NCI-H2029 treated with DMSO at 0.1 percent for 48 hours (cell line): ENCODE measurements at places on chromosomes 7 and 10.

DNA sequence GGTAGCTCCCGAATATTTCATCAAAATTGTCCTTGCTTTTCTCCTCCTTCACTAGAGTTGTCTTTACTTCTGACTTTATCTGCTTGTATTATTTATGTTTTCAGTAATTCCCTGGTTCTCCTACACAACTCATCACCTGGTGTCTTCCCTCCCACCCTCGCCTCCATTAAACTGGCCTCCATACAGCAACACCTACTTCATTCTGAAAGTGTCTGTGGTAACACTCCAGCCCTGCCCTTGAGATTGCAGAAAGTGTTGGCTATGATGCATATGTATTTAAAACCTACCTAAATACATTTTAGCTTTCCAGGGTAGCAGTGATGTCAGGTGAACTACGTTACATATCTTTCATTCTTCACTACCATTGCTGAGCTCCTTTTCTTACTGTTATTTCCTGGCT lies 833.3 kb upstream of the LRRN3 start:
- no peak for DNase-seq

DNA sequence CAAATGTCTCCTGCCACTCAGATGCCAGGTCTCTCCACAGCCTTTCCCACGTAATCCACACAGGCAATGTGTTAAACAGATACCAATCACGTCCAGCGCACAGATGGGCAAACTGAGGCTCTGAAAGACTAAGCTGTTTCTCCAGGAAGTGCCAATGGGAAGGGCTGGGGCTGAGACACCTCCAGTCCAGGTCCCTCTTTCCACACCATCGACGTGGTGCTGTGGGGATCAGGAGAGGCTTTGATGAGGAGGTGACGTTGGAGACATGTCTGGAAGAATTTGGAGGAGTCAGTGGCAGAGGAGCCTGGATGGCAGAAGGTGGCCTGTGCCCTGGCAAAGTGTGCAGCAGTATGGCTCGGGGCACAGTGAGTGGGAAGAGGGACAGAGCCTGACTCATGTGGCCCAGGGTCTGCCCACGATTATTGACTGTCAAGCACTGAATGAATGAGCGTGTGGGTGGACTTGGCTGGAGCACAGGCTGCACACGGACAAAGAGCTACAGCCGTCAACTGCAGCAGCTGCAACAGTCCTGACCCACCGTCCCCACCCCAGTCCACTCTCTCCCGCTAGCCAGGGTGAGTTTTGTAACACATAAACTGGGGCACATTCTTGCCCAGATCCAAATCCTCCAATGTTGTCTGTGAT lies 40.8 kb upstream of the HSPA12A start:
- DNase-seq = no peak

- DNase-seq = no peak
These were observed 32.4 kb downstream of the UNC5B start for GRCh38 chr10:71244431-71245419.

DNA sequence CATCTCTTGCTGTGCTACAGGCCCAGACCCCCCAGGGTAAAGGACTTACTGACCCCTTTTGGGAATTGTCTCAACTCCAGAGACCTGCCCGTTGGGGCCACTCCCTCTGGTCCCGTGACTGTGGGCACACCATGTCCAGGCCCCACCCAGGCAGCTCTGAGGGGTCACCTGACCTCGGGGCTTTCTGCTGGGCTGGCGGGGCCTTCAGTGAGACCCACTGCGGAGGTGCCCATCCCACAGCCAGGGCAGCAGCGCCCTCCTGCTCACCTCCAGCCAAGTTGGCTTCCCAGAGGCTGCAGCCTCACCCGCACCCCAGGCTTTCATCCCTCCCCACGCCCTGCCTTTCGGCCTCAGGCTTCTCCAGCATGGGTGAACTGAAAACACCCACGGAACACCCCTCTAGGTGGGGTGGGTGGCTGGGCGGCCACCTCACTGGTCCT lies 147.2 kb downstream of the DNAJB6 start:
- no peak for DNase-seq

- no peak for DNase-seq
These were observed 39.2 kb downstream of the AGAP3 start for GRCh38 chr7:151125470-151125845.

DNA sequence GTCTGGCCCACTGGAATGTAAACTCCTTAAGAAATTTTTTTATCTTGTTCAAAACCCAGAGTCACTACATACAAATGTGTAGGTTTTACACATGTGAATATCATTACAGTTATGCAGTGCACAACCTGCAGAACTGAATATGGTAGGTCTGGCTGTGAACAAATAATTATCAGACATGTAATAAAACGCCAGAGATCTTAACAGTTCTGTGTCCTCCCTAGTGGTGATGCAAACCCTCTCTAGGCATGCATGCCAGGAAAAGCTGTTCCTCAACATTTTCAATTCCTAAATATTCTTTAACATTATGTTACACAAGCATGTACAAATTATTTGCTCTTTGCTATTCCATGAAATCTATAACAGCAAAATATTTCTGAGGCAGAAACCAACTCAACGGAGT lies 124.6 kb downstream of the IMMP2L start:
- DNase-seq = no peak

- DNase-seq = no peak
These were observed 587.0 kb downstream of the SDK1 start for GRCh38 chr7:3888096-3888495.

DNA sequence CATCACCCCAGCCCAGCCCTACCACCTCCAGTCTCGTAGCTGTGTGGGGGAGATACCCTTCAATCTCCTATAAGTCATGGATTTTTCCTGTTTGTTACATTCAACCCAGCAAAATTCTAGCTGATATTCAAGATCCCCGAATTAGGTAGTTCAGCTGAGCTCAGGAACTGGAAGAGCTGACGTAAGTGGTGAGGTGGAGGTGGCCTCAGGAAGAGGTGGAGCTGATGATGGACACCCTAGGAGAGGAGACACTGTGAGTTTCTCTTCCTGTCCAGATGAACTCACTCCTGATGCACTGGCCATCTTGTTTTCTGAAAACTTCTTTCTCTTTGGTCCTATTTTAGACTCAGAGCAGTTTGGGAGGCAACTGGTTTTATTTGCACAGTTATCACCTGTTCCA lies 90.5 kb upstream of the PITRM1 start:
- no peak for DNase-seq

- peak; percentile 78 for DNase-seq
These were observed 275.1 kb upstream of the FZD1 start for GRCh38 chr7:90988996-90989765.

DNA sequence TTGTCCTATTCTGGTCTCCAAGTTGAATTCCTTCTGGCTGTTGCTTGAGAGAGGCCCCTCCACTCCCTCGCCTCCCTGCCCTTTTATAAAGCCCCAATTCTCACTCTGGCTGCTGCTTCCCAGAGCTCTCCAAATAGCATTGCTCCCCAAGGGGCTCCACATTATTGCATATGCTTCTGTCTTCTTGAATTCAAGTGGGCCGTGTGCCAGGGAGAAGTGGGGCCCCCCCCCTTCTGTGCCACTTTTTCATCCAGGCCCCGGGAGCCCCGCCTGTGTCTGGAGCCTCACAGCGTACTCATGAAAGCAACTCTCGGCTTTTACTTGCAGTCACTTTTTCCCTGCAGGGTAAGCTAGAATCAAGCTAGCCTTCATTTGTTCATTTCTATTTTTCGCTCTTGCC lies 265.1 kb downstream of the CCSER2 start:
- no peak for DNase-seq

DNA sequence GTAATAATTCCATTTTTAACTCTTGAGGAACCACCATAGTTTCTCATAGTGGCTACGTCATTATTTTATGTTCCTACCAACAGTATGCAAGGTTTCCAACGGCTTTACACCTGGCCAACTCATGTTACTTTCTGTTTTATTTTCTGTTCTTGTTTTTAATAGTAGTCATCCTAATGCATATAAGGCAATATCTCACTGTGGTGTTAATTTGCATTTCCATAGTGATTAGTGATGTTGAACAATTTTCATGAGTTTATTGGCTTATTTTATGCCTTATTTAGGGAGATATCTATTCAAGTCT lies 465.5 kb upstream of the KLF6 start:
- no peak for DNase-seq

GRCh38 chr10:35331894-35332640 lies 4.2 kb upstream of the CCNY start:
- DNase-seq = no peak

DNA sequence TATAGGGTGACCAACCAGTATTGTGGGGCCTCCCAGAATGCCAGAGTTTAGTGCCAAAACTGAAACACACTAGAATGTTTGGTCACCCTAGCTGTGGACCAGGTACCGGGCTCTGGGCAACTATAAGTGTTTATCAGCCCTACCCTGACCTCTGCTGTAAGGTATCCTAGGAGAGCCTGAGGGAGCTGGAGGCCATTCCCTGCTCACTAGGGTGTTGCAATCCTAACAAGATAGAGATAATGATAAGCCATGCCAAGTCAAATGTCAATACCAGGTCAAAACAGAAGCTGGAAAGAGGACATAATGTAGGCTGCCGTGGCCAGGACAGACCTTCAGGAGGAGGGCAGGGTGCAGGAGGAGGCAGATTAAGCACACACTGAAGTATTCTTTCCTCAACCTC lies 151.8 kb downstream of the KCNMA1 start:
- no peak for DNase-seq

DNA sequence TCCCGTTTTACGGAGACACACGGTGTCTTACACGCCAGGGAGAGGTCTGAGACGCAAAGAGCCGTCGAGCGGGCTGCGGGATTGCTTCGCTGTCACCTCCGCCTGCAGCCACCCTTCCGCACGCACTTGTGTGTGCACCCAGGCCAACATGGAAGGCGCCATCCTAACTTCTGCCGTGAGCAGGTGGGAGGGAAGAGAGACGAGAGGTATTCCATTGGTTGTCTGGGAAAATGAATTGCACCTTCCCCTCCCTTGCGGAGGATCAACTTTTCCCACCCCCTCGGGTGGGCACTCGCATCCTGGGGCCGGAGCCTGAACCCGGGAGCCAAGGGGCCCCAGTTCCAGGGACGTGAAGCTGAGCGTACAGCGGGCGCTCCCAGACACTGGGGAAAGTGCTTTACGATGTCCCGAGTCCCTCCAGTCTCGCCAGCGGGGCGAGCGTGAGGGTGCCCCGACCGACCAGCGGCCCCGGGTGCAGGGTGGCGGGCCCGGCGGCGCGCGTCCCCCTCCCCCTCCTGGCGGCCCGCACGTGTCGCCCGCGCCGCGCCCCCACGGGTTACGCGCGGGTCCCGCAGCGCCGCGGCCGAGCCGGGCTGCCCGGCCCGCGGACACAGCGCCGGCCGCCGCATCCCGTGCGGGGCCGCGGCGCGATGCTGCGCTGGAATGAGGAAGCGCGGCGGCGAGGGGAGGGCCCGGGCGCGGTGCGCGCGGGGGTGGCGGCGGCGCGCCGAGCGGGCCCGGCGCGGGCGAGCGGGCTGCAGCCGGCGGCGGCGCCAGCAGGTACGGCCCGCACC lies 984 bp upstream of the IKZF1 start:
- no peak for DNase-seq

- no peak for DNase-seq
These were observed 122.2 kb downstream of the CUBN start for GRCh38 chr10:17007418-17007770.

- DNase-seq = no peak
These were observed 25.4 kb upstream of the GPAM start for GRCh38 chr10:112208997-112209396.

DNA sequence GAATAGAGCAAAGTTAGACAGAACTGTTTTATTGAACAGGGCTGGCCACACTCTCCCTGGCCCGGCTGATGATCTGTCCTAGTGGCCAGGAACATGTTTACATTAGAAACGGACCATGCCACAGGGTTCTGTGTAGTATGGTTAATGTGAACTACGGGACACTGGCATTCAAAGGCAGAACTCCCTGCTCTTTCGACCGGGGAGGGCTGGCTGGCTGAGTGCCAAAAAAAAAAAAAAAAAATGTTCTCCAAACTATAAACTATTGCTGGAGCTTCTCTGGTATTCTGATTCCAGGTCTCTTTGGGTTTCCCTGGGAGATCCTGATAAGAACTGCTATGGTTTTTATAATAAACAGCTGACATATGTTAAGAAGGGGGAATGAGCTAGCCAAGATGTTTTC lies 1262.6 kb upstream of the SORCS1 start:
- no peak for DNase-seq

- no peak for DNase-seq
These were observed 12.9 kb upstream of the SNX10 start for GRCh38 chr7:26278770-26279169.

- DNase-seq = no peak
These were observed 76.1 kb downstream of the BICC1 start for GRCh38 chr10:58588673-58589265.

DNA sequence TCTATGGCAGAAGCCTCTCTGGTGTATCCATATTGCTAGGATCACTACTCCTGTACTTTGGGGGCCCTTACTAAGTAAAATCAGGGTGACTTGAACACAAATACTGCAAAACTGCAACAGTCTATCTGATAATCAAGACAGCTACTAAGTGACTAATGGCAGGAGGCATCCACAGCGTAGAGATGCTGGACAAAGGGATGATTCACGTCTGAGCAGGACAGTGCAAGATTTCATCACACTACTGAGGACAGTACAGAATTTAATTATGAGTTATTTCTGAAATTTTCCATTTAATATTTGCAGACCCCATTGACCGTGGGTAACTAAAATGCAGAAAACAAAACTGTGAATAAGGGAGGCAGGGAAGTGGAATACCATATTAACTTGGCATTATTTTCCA lies 10.4 kb downstream of the CUL2 start:
- no peak for DNase-seq

DNA sequence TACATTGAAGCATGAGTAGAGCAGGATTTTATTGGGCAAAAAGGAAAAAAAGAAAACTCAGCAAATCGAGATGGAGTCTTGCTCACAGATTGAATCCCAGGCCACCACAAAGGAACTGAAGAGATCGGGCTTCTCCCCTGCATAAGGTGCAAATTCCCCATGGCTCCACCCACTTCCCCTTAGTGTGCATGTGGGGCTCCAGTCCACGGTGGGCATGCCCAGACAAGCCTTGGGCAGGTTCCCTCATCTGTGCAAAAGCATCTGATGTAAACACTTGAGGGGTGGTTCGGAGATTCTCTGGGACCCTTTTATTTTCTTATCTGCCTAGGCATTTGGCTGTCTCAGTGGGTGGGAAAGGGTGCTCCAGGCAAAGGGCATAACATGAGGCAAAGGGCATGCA lies 150.7 kb downstream of the CFTR start:
- DNase-seq = no peak

DNA sequence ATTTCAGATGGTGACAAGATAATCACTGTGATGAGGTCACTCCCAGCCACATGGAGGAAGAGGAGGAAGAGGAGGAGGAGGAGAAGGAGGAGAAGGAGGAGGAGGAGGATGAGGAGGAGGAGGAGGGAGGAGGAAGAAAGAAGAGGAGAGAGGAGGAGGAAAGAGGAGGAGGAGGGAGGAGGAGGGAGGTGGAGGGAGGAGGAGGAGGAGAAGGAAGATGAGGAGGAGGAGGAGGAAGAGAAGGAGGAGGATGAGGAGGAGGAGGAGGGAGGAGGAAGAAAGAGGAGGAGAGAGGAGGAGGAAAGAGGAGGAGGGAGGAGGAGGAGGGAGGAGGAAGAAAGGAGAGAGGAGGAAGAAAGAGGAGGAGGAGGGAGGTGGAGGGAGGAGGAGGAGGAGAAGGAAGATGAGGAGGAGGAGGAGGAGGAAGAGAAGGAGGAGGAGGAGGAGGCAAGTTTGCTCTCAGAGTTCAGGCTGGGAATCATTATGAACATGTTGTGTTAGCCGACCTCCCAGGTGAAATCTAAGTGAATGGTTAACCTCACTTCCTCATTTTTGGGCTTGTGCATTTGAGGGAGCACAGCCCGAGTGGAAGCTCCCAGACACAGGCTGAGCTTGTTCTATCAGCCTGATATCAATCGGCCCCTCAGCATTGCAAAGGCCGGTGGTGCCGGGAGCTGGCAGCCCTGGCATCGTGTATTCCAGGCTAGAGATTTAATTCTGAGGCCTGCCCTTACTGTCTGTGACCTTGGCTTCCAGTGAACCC lies 236.2 kb upstream of the PITRM1 start:
- DNase-seq = no peak
